ENCODE measurements at places on chromosomes 4 and X.

DNA sequence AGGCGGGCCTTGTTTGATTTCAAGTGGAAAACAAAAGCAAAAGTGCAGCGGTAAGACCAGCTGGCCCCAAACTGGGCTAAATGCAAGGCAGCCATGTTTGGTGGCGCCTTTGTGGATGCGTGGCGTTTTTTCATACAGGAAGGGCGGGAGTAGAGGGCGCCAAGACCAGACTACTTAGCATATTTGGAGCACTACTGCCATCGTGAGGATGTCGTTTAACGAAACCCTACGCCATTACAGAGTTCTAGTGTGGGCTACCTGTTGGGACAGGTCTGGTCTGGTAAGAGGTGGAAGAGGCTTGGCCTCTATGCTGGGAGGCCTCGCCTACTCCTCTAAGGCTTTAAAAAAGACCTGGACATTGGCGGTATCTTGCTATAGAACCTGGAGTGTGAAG is 230.7 kb upstream of the STK26 start:
- no peak for DNase-seq

GRCh38 chr4:150962245-150962644 is 52.8 kb downstream of the LRBA start:
- no peak for DNase-seq

- DNase-seq = no peak
Measured at GRCh38 chrX:30680618-30681017, 27.4 kb downstream of the GK start.

DNA sequence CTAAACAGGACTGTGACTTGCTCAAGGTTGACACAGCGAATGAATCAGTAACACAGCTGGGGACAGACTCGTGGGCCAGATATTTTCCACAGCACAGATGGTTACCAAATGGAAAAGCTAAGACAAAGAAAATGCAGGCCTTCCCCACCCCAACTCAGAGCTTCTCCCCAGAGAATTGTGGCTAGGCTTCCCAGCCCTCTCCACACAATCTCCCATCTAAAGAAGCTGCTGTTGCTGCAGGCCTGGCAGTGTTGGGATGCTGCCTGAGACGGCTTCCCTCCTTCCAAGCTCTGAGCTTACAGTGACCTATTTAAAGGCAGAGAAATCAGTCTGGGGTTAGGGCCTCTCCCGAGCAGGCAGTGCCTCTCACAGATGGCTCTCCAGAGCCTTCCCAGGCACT is 46.5 kb upstream of the PGRMC1 start:
- DNase-seq = no peak

- no peak for DNase-seq
Measured at GRCh38 chr4:24519649-24520048, 64.7 kb downstream of the DHX15 start.

Data from activated CD4-positive, alpha-beta T cell treated with anti-CD3 and anti-CD28 coated beads, Interleukin-2, amount 50 U/mL, for 24 hours (primary cell).